Heart left ventricle (tissue), 16 donors: ENCODE measurements at places on chromosomes 3 and 15. TPM values are rescaled to one million over a fixed set of nuclear protein-coding genes. Genes with fewer than 3 reads are reported as not detected.
A peak's percentile ranks its signal among the peaks of the same experiment; 100 is the strongest.

GRCh38 chr3:169384573-169384972, 278.9 kb downstream of the MECOM start:
- no peak for DNase-seq

Gene AP3B2
- total RNA-seq = 5.2 TPM

DNA sequence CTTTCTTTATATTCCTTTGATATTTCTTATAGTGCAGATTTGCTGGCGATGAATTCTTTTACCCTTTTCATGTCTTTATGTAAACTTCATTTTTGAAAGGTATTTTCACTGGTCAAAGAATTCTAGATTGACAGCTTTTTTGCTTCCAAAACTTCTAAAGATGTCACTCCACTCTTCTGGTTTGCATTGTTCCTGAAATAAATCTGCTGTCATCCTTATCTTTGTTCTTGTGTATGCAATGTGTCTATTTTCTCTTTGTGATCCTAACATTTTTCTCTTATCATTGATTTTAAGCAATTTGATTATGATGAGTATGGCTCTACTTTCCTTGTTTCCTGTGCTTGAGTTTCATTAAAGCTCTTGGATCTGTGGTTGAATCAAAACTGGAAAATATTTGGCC, 103.4 kb downstream of the GLDN start:
- no peak for DNase-seq

- peak; percentile 42 for DNase-seq
Measured at GRCh38 chr3:42805141-42805821, 991 bp upstream of the HIGD1A start.

Gene GNB5
- total RNA-seq = 12.4 TPM

GRCh38 chr3:194702545-194702944, 16.9 kb downstream of the FAM43A start:
- no peak for DNase-seq

GRCh38 chr3:143578810-143579435, 269.3 kb downstream of the SLC9A9 start:
- DNase-seq = no peak

DNA sequence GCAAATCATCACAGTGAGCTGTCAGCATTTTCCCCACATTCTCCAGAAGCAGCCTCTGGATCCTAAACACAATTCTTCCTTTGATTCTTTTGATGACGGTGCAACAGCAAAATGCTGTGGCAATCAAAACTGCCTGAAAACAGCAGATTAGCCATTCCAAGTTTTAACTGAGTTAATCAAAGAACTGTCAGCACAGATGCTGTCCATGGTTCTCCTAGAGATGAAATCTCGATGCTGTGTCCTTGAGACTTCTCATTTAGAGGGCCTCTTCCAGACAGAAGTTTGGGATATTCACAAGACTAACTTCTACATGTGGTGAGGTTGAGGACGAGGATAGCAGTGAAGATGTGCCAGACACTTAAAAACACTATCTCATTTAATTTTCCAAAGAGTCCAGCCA, 50.4 kb upstream of the GYG1 start:
- DNase-seq = no peak
